ENCODE measurements at places on chromosomes 3 and 15. TPM values are rescaled to one million over a fixed set of nuclear protein-coding genes. Genes with fewer than 3 reads are reported as not detected.

Gene TSC22D2
- 19.7 TPM for total RNA-seq

Gene HEMK1
- 20.5 TPM for total RNA-seq

Gene C15orf39
- total RNA-seq, result 17.2 TPM

Gene EIF5A2
- total RNA-seq, result 8.5 TPM
